ENCODE measurements at places on chromosomes 2 and 18.

DNA sequence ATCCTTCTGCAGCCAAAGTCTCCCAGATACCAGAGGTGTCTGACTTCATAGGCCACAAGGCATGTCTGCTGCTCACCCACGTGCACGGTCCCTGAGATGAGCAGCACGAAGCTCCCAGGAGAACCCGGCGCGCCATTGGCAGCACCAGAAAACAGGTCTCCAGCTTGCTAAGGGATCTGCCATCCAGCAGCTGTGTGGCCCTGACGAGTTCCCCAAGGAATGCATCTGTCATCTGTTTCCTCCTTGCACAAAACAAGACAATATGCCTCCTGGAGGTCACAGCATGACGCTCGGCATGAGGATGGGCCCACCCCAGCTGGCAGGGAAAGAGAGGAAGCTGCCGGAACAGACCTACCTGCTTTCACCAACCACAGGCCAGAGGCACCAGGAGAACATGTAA is 29.2 kb downstream of the HS6ST1 start:
- no peak for DNase-seq

- DNase-seq: no peak
Measured at GRCh38 chr2:217095511-217096205, 235.8 kb upstream of the TNP1 start.

DNA sequence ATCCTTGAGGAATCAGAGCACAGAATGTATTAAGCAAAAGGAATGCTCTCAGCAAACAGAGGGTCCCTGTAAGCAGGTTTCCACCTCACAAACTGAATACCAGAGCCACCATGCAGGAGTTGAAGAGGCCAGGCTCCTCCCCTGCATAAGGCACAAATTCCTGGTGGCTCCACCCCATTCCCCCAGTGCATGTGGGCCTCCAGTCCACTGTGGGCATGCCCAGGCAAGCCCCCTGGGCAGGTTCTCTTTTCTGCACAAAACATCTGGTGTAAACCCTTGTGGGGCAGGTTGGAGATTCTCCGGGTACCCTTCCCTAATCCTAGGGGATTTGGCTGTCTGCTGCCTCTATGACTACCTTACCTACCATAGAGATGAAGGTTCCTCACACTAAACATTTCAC is 166.5 kb downstream of the PTPRM start:
- no peak for DNase-seq

DNA sequence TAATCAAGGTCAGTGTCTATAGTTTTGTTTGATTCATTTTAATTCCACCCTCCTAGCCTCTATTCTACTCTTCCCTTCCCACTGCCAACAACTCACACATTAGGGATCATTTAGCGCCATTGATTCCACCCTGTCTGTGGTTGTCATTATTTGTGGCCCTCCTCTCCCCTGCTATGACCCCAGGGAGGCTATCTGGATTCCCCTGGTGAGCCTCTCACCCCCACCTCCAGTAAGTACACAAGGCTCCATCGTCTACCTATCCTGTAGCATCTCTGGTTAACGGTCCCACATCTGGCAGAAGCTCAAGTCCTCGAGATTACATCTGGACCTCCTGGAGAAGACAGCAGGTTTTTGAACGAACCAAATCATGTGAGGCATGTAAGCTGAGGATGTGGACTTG is 27.4 kb downstream of the UPP2 start:
- no peak for DNase-seq

- DNase-seq: no peak
Measured at GRCh38 chr2:54000524-54000923, 29.7 kb upstream of the PSME4 start.

- DNase-seq: no peak
Measured at GRCh38 chr18:46767217-46767616, 10.4 kb upstream of the ST8SIA5 start.

- DNase-seq: peak; percentile 67
Measured at GRCh38 chr18:5311301-5311989, 15.9 kb upstream of the ZBTB14 start.

GRCh38 chr2:35410431-35411061 is 945.0 kb upstream of the CRIM1 start:
- DNase-seq: peak; percentile 63

GRCh38 chr2:218478544-218478943 is 59.6 kb downstream of the VIL1 start:
- DNase-seq: no peak

DNA sequence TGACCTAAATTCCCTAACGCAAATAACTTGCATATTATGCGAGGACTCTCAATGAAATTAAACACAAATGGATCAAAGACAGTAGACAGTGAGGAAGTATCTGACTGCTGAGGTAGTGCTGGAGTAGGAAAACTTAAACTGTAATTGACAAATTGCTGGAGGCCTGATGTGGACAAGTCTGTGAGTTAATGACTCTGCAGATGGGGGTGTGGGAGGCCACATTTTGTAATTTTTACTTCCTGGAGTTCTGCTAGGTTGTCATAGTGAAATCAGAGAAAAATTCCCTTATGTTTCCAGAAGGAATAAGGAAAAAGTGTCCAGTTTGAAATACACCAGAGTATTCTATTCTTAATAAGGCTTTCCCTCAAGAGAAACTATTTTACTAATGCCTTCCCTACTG is 333.0 kb upstream of the CNTNAP5 start:
- DNase-seq: no peak

DNA sequence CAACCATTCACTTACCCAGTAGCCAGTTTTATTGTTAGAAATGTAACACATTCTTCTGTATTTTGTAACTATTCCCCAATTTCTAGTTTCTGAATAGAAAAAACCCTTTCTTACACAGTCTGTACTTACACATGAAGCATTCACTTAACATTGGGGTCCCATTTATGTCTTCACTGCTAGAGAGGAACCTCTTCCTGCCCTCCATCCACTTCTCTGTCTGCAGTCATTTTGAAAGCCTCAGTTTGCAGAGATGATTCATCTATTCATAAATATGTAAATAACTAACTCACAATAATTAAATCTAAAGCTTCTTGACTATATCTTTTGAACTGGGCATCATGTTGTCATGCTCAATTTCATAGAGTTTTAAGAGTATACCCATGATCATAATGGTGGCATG is 55.9 kb downstream of the ZRANB3 start:
- no peak for DNase-seq

DNA sequence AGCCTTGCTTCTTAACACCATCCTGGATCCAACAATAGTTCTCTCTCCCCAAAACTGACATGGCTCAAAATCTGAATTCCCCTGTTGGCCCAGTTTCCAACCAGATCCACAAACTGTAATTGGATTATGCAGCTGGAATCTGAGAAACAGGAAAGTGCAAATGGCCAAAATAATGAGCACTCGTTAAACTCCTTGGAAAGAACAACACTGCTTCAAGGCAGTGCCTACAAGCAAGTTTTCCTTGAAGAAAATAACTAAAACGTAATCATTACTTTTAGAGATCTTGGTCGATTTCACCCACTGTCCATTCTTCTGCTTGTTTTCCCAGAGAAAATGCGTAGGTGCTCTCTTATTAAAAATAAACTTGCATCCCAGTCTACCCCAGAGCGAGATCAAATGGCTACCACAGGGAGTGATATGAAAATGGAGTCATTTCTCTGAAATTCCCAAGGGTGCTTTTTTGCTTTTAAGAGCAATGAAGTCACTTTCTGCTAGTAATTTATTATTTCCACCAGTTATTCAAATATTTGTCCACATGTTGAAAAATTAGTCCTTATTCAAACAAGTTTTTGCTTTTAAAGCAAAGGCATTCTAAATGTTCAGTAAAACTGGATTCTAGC is 264.2 kb downstream of the C1D start:
- DNase-seq: no peak

DNA sequence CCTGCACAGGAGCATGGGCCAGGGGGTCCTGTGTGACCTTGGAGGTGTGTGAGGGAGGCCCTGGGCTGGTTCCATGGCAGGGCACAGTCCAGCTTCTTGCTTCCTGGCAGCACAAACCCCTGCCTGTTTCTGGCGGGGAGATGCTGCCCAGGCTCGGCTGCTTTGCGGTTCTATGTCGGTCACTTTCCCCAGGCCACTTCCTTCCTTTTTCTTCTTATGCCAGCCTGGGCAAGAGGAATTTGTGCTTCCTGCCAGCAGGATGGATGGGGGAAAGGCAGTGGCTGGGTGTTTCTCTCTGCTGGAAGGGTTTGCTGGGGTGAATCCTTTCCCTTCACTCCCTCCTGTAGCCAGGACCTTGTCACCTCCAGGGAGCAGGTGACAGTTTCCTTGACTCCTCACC is 24.3 kb downstream of the ASAP2 start:
- DNase-seq: no peak

- no peak for DNase-seq
Measured at GRCh38 chr18:8623549-8624106, 14.4 kb downstream of the RAB12 start.

DNA sequence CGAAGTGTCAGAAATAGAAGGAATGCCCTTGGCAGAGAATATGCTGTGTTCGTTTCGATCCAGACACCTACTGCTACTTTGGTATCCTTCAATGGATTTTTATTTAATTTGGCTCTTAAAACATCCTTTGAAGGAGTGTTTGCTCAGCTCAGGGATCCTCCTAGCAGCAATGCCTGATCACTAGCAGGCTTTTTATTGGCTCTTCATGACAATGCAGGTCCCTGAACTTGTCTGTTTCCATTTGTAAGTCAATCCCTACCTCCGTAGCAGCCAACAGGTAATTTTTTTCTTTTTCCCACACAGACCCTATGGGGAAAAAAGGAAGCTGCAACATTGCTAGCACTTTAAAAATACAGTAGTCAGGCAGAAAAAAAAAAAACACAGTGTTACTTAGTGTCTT is 366.2 kb upstream of the LRRTM1 start:
- DNase-seq: no peak

GRCh38 chr2:11743366-11743765 is 3.1 kb upstream of the LPIN1 start:
- DNase-seq: no peak

DNA sequence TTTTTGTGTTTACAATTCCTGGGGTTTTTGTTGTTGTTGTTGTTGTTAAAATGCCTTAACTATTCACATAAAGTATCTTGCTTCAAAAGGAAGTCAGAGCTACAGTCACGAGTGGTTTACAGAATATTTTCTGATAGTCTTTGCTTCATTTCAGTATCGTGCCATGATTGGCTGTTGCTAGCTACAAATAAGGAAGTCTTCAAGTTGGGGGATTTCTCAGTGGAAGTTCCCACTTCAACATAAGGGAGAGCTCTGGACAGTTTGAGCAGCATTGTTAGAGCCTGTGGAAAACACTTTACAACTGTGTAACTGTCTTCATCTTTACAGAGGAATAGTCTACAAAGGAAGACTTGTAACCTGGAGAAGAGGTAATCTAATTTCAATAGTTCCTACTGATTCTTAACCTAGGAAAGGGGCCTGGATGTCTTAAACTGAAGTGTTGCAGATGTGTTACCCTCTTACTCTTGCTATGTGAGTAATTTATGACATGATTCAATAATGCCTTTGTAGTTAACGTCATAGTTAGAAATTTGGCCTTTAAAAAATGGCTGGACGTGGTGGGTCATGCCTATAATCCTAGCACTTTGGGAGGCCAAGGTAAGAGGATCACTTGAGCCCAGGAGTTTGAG is 23.4 kb upstream of the TANK start:
- DNase-seq: no peak

- DNase-seq: no peak
Measured at GRCh38 chr2:138205281-138205680, 241.0 kb downstream of the HNMT start.

DNA sequence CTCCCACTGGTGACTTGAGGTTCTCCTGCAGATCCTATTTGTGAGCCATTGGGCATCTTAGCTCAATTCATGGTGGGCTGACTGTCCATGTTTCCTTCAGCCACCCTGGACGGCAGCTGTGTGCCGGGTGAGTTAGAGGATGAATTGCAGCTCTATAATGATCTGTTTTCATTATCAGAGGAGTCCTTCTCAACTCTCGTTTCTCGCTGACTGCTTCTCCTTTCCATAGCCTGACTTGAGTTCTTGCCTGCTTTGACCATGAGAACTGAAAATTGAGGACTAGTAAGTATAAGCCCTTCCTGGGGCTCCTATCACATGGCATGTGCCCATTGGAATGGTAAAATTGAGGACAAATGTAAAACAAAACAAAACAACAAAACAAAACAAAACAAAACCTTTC is 121.8 kb downstream of the CDC42EP3 start:
- no peak for DNase-seq

- no peak for DNase-seq
Measured at GRCh38 chr2:13240789-13241487, 524.2 kb downstream of the TRIB2 start.

GRCh38 chr2:193841384-193842150 is 1646.8 kb upstream of the TMEFF2 start:
- DNase-seq: no peak

DNA sequence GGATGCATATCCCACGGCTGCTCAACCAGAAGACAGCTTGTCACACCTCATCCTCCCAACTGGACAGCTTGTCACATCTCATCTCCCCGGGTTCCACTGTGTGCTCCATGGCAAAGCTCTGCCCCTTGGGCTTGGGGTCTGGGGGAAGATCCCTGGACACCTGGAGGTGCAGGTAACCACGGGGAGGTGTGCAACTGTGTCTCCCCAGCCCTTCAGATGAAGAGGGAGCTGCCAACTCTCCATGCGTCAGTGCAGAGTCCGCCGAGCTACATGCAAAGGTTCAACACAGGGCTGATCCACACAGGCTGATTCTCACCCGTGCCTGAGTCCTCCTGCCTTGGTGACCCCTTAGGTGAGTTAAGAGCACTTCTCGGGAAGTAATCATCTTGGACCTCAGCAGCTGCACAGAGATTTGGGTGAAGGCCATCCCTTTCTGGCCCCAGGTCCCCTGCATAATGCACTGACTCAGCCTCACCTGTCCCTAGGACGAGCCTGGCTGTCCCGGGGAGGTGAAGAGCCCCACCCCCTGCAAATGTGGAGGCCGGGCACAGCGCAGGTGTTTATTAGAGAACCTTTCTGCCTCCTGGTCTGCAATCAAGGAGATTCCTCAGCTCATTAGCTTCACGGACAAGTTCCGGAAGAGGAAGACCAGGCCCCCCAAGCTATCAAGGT is 157.9 kb downstream of the PXDN start:
- DNase-seq: no peak

DNA sequence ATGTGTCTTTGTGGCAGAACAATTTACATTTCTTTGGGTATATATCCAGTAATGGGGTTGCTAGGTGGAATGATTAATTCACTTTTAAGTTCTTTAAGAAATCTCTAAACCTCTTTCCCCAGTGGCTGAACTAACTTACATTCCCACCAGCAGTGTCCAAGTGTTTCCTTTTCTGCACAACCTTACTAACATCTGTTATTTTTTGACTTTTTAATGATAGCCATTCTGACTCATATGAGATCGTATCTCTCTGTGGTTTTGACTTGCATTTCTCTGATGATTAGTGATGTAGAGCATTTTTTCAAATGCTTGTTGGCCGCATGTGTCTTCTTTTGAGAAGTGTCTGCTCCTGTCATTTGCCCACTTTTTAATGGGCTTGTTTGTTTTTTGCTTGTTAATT is 43.1 kb upstream of the PTH2R start:
- peak; percentile 19 for DNase-seq

DNA sequence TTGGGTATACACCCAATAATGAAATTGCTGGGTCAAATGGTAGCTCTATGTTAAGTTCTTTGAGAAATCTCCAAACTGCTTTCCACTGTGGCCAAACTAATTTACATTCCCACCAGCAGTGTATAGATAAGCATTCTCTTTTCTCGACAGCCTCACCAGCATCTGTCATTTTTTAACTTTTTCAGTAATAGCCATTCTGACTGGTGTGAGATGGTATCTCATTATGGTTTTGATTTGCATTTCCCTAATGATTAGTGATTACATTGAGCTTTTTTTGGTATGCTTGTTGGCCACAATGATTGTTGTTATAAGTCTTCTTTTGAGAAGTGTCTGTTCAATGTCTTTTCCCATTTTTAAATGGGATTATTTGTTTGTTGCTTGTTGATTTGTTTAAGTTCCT is 50.4 kb upstream of the EPAS1 start:
- no peak for DNase-seq

Measured in RKO (cell line).